ENCODE measurements at places on chromosomes 2 and 18. TPM values are rescaled to one million over a fixed set of nuclear protein-coding genes. Genes with fewer than 3 reads are reported as not detected.

Gene SERPINB12
- total RNA-seq = not detected

Gene UGT1A8
- not detected for total RNA-seq

Gene MROH2A
- not detected for total RNA-seq

Gene ERBB4
- 6.4 TPM for total RNA-seq

Gene MAP2
- total RNA-seq = 67.1 TPM

Gene COLEC12
- 45.2 TPM for total RNA-seq

Gene LRRTM4
- total RNA-seq = 0.38 TPM

Gene RGPD4
- 0.29 TPM for total RNA-seq

Gene LHCGR
- total RNA-seq = 0.13 TPM

Gene R3HDM1
- total RNA-seq = 24.7 TPM
